HCEC 1CT (cell line): ENCODE measurements at places on chromosomes 3 and 15.

DNA sequence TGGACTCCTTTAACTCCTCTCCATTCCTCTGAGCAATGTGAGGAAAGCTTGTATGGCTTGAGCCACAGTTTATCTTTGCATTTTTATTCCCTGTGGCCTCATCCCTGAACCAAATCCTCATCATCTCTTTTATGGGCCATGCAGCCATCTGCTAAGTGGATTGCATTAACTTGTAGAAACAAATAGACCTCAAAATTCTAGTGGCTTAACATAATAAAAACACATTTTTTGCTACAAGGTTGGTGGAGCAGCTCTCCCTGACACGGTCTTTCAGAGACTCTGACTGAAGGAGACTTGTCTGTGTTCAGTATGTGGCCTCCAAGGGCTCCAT is 135.3 kb downstream of the RPL22L1 start:
- no peak for DNase-seq

GRCh38 chr3:148372206-148372875 is 325.4 kb upstream of the AGTR1 start:
- no peak for DNase-seq

- DNase-seq = no peak
Measured at GRCh38 chr15:100094127-100094510, 247.7 kb downstream of the ADAMTS17 start.

DNA sequence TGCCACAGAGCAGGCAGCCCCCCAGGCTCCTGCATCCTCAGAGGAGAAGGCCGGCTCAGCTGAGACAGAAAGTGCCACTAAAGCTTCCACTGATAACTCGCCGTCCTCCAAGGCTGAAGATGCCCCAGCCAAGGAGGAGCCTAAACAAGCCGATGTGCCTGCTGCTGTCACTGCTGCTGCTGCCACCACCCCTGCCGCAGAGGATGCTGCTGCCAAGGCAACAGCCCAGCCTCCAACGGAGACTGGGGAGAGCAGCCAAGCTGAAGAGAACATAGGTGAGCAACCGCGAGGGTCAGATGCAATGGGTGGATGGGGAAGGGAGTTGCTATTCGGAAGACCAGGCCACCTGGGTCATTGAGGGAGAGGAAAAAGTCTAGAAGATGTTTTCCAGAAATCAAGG is 53.0 kb downstream of the GAP43 start:
- no peak for DNase-seq

DNA sequence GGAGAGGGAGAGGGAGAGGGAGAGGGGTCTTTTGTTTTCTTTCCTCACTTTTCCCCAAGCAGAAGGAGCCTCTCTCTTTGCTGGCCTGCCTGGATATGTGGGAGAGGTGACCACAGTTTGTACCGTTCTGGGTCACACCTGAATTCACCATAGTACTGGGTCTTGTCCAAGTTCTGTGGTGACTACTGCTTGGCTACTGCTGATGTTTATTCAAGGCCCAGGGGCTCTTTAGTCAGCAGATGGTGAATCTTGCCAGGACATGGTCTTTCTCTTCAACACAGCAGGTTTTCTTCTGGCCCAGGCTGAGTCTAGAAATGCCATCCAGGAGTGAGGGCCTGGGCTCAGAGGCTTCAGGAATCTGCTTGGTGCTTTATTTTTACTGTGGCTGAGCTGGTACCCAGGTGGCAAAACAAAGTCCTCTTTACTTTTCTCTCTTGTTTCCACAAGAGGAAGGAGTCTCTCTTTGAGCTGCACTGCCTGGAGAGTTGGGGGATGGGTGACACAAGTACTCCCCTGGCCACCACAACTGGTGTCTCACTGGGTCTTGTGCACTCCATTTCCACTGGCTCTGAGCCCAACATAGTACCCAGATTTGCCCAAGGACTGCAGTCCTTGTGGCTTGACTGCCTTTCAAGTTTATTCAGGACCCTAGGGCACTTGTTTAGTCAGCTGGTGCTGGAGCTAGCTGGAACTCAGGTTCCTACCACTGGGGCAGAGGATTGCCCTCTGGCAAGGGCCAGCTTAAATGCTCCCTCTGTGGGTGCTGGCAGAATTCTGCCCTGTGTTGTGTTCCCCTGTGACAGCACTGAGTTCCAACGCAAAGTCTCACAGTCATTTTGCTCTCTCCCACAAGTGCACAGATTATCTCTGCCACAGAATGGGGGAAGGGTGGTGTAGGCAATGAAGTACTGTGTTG is 16.8 kb upstream of the CCNDBP1 start:
- DNase-seq = no peak
